ENCODE measurements at places on chromosomes 7 and 10. TPM values are rescaled to one million over a fixed set of nuclear protein-coding genes. Genes with fewer than 3 reads are reported as not detected.

DNA sequence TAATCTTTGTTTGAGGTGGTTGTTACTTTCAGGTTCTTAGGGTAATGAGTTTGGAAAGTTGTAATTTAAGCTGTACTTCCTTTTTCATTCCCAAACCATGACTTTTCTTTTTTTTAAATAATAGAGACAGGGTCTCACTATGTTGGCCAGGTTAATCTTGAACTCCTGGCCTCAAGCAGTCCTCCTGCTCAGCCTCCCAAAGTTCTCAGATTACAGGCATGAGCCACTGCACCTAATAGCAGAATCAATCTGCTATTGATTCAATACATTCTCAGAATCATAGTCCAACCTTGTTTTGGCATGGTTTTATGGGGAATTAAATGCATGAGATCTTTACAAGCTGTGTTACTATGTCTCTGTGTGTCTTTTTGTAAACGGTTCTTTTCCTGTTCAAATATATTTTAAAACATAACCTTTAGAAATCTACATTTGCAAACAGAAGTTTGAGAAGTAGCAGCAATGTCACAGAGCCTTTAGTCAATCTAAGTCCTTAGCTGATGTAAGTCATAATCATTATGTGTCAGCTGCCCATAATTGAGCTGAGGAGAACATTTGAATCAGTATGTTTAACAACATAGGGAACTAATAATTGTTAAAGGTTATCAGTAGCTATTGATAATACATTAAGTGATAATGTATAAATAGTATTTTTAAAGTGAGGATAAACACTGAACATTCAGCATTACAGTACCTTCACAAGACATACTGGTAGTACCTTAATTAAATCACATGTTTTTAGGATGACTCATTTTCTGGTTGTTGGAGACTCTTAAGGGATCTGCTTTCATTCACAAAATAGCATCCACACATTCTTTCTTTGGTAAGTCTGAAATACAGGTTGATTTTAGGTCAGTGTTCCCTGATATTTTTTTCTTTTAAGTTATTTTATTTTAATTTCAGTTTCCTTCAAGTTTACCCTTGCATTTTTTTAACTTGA is 8.8 kb downstream of the INPP5F start:
- no peak overlapping the region for H3K27ac ChIP-seq
- H3K27me3 ChIP-seq = no peaks in the 10 kb centered on the region
- DNase-seq = no peak
- peaks cover 13% of the 10 kb centered on the region for H3K4me1 ChIP-seq
- no peak overlapping the region for H3K4me3 ChIP-seq

GRCh38 chr7:155587486-155587885 is 41.1 kb upstream of the CNPY1 start:
- H3K36me3 ChIP-seq = no peaks in the 10 kb centered on the region
- peaks cover 6% of the 10 kb centered on the region for H3K4me1 ChIP-seq
- no peak overlapping the region for H3K4me3 ChIP-seq
- peaks cover 31% of the 10 kb centered on the region for H3K27me3 ChIP-seq
- DNase-seq = no peak

GRCh38 chr10:76784076-76784475 is 853.5 kb downstream of the KCNMA1 start:
- DNase-seq = no peak
- no peaks in the 10 kb centered on the region for H3K4me1 ChIP-seq
- no peak overlapping the region for H3K4me3 ChIP-seq
- no peak overlapping the region for H3K27ac ChIP-seq

Gene SUN3
- total RNA-seq = not detected

- peaks cover 59% of the 10 kb centered on the region for H3K4me1 ChIP-seq
- peaks cover 89% of the 10 kb centered on the region for H3K36me3 ChIP-seq
- no peak for DNase-seq
- H3K27ac ChIP-seq = peak overlapping the region; percentile 84
- no peaks in the 10 kb centered on the region for H3K27me3 ChIP-seq
Observed at GRCh38 chr7:26195867-26196657, 4.5 kb downstream of the HNRNPA2B1 start.

DNA sequence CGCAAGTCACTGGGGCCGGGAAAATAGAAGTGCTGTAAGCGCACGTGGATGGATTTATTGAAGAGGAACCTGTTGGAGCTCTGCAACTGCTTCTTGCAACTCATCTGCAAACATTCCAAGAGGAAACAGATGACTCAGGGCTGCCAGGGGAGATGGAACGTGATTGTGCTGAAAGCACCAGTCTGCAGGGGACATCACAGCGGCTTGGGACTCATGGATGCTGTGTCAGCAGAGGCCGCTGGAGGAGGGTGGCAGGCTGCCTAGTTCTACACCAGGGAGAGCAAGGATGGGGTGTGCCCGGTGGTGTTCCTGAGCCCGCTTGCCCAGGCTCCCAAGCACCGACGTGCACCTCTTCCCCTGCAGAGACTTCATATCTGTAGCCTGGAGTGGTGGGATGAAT is 515.7 kb downstream of the TCERG1L start:
- no peaks in the 10 kb centered on the region for H3K27me3 ChIP-seq
- H3K36me3 ChIP-seq = no peaks in the 10 kb centered on the region
- no peak overlapping the region for H3K27ac ChIP-seq
- no peak for DNase-seq
- H3K4me1 ChIP-seq = no peaks in the 10 kb centered on the region
- no peak overlapping the region for H3K4me3 ChIP-seq

DNA sequence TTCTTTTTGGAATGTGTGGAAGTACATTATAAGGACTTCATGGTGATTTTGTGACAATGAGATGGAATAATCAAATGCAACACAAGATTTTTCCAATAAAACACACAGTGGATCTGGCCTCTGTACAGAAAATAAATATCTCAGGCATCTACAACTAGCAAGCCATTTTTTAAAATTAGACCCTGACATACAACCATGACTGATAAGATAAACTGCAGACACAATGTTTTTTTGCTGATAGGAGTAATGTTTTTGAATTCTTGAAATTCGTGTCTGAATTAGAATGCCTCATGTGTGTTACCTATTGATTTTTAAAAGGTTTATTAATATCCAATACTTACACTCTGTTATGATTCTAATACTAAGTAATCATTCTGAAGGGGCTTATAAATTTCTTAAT is 328.1 kb downstream of the HGF start:
- DNase-seq = no peak
- no peak overlapping the region for H3K4me3 ChIP-seq
- H3K27ac ChIP-seq = no peak overlapping the region
- H3K36me3 ChIP-seq = no peaks in the 10 kb centered on the region
- H3K27me3 ChIP-seq = no peaks in the 10 kb centered on the region

GRCh38 chr10:67211680-67212079 is 285.8 kb downstream of the LRRTM3 start:
- DNase-seq = no peak
- H3K4me1 ChIP-seq = no peaks in the 10 kb centered on the region
- H3K36me3 ChIP-seq = no peaks in the 10 kb centered on the region

DNA sequence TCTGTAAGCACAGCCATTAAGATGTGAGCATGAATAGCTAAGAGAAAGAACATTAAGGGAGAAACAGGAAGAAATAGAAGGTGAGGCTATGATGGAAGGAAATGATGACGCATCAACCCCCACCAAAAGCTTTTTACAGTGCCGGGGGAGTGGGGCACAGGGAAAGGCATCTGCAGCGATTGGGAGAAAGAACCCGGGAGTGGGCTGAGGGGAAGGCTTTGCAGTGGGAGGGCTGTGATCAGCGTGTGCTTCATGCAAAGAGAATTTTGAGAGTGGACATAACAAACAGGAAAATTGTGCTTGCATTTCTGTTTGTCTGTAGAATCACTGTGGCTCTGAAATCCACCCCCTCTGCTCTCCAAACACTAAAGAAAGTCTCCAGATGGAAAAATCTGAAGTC is 250.8 kb downstream of the KCNMA1 start:
- H3K27me3 ChIP-seq = peaks cover 10% of the 10 kb centered on the region
- H3K4me1 ChIP-seq = peaks cover 6% of the 10 kb centered on the region
- H3K27ac ChIP-seq = no peak overlapping the region
- no peaks in the 10 kb centered on the region for H3K36me3 ChIP-seq
- DNase-seq = no peak
- H3K4me3 ChIP-seq = no peak overlapping the region

DNA sequence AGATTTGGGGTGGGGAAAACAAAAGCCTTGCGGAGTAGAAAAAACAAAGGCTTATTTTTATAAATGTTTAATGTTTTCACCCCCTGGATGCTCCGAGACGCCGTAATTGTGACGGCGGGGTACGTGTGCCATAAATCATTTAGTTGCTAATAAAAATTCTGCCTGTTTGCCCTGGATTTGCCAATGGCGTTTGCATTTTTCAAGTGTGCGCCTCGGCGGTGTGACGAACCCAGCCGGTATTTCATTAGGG is 2.5 kb upstream of the TNRC18 start:
- H3K4me3 ChIP-seq = no peak overlapping the region
- H3K36me3 ChIP-seq = peaks cover 1% of the 10 kb centered on the region
- no peak for DNase-seq
- no peak overlapping the region for H3K27ac ChIP-seq

Gene TMEM106B
- 23.4 TPM for total RNA-seq

Gene TEX36
- total RNA-seq = not detected

DNA sequence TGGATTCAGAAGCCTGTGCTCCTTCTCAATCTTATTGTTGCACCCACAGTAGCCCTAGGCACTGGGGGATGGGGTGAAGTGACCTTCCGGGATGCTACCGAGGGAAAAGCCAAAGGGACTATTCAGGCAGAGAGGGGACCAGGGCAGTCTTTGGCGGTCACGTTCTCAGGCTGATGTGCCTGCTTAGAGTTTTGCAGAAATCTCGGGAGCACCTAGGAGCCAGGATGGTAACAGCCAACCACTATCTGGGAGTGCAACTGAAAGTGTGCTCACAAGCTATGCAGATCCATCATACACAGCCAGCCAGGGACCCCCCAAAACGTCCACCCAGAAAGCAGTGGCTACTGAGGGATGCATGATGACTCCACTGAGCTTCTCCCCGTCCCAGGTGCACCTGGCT is 52.4 kb downstream of the CXCL12 start:
- no peaks in the 10 kb centered on the region for H3K36me3 ChIP-seq
- no peaks in the 10 kb centered on the region for H3K27me3 ChIP-seq
- H3K4me3 ChIP-seq = no peak overlapping the region
- H3K27ac ChIP-seq = no peak overlapping the region
- DNase-seq = no peak
- H3K4me1 ChIP-seq = no peaks in the 10 kb centered on the region

GRCh38 chr7:158051776-158052175 is 535.8 kb downstream of the PTPRN2 start:
- H3K4me3 ChIP-seq = no peak overlapping the region
- no peaks in the 10 kb centered on the region for H3K36me3 ChIP-seq
- DNase-seq = no peak
- no peaks in the 10 kb centered on the region for H3K4me1 ChIP-seq
- no peaks in the 10 kb centered on the region for H3K27me3 ChIP-seq
- H3K27ac ChIP-seq = no peak overlapping the region
